ENCODE measurements at places on chromosomes 12 and 14.

DNA sequence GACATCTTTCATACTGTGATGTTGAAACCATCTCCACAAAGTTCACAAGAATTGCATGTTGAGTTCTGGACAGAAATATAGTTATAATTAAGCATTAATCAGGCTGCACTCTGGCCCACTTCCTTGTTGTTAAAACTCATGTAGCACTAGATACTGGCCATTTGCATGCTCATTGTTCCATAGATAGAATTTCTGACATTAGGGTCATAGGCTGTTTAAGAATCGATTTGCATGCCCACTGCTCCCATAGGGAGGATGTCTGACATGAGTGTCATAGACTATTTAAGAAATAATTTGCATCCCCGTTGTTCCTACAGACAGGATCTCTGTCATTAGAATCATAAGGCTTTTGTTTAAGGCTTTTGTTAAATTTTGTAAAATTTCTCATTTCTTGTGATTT, 50.2 kb downstream of the MYF5 start:
- DNase-seq: no peak

DNA sequence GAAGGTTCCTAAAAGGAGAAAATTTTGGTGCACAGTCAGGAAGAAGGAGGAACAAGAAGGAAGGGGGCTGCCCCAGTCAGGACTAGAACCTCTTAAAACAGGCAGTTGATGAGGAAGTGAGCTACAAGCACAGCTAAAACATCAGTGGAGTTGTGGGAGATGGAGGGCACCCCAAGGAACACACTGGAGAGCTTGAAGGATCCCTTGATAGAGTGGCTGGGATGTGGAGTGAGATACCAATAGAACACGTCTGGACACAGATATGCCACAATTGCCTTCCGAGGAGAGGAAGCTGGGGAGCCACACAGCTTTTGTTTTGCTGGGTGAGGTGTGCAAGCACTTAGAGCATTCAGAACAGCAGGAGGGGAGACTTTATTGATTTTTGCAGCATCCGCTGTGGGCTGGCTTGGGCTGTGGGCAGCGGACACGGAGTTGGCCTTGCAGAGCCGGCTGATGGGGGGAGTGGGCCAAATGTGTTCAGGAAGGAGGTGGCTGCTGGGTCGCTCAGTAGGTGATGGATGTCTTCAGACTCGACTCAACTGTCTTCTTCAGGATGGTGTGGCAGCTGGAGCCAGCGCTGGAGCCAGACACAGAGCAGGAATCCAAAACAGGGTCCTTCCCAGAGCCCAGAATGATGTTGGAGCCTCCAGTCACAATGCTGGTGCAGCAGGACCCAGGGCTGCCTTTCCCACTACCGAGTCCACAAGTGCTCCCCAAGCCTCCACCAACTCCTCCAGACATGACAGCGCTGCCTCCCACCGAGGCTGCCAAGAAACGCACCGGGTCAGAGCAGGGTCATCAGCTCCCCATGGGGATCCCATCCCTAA, 4.7 kb upstream of the KRT79 start:
- DNase-seq: no peak

DNA sequence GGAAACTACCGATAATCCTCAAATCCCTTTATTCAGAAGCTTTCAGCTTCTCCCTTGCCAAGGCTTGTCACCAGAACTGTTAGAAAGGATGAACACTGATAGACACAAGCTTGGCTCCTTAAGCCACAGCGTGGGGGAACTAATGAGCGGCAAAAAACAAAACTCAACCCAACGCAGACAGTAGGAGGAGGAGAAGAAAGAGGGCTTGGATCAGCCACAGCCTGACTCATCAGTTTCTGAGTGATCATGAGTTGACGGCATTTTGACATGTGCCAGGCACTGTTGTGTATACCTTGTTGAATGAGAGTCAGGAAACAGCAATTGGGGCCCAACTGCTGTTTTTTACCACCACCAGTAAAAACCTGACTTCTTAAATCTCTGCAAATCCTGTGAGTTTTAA, 23.7 kb downstream of the PLXNC1 start:
- DNase-seq: no peak

DNA sequence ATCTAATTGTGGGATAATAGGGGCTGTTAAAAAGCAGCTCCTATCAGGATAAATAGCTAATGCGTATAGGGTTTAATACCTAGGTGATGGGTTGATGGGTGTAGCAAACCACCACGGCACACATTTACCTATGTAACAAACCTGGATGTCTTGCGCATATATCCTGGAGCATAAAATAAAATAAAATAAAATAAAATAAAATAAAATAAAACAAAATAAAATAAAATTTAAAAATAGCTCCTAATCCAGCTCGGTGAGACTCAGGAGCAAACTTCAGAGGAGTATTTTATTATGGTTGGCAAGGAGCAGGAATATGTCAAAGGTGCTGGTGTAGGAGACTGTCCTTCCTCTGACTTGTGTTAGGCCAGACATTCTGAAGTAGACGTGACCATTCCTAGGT, 721.0 kb downstream of the BCL11B start:
- DNase-seq: no peak

- no peak for DNase-seq
Observed at GRCh38 chr14:36848213-36848612, 186.6 kb downstream of the PAX9 start.

- DNase-seq: no peak
Observed at GRCh38 chr12:101858361-101858760, 19.0 kb upstream of the DRAM1 start.

GRCh38 chr14:31819281-31819680, 257.8 kb upstream of the ARHGAP5 start:
- DNase-seq: no peak

DNA sequence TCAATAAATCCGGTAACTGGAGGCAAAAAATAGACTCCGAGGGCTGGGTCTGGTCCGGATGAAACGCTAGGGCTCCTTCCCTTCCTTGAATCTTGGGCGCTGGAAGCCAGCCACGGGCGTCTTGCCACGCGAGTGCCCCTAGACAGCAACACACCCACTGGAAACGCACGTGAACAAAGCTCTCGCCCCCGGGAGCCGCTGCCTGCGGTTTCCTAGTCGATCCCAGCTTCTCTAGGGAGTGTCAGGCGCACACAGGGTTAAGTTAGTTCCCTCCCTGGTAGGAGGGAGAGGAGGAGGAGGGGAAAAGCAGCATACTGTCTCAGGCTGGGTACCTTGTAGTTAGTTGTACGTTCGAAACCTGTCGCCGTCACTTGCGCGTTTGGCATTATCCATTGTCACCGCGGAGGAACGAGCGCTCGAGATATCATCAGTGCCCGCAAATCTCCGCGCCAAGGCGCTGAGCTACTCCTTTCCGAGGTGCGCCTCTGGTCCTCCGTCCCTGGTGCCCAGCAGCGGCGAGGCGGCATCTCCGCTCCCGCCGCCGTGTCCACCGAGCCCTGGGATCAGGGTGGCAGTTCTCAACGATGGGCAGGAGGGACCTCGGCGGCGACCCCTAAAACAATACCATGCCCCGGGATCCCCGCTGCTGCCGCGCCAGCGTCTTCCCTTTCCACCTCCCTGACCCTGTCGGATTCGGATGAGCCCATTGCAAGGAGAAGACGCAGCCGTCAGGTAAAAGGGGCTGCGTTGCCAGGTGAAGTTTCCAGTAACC, at the start of gene FLRT2:
Gene FLRT2 (plus strand): TSS at position 342 of the 772 bp plus-strand sequence. CDS start 91,371 bp downstream, outside the sequence.
- no peak for DNase-seq

GRCh38 chr14:99006276-99006675, 265.7 kb downstream of the BCL11B start:
- no peak for DNase-seq

GRCh38 chr12:9760699-9761418, at the start of gene CD69:
Gene CD69, minus strand, starts transcription at chr12:9760901. Its CDS starts 81 bp downstream, at chr12:9760820.
- DNase-seq: no peak

GRCh38 chr14:74637178-74637550, 25.1 kb upstream of the LTBP2 start:
- DNase-seq: no peak

Measured in cortex of kidney (tissue), 1 donor.